C1 segment of cervical spinal cord (tissue), 14 donors: ENCODE measurements at places on chromosomes 1 and 21.
A peak's percentile ranks its signal among the peaks of the same experiment; 100 is the strongest.

DNA sequence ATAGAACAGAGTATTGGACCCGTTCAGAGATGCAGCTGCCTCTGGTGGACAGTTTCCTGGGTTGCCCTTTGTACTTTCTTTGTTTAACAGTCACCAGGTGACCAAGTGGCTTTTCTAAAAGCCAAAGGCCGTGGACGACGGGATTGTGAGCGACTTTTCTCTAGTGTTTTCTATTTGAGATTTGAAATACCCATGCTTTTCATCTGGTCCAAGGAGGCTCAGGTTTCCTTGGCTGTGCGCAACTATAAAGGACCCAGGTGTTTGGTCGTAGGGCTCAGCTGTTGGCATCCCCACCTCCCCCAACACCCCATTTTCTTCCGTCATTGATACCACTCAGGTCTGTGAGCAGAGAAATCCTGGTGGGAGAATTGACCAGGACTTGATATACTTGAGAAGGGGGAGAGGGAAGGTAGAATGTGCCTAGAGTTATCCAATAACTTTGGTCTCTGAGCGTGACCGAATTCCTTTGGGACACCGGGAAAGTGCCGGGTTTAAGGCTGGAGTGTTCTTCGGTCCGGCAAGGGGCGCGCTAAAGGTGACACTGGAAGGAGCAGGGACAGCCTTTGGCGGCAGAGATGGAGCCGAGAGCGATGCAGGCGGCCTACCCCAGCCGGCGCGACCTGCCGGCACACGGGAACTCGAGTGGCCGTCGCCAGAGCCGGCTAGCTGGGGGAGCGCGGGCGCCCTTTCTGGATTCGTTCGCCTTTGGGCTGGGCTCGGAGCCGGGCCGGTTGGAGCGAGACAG lies 83.4 kb upstream of the BMP8A start:
- DNase-seq = no peak

DNA sequence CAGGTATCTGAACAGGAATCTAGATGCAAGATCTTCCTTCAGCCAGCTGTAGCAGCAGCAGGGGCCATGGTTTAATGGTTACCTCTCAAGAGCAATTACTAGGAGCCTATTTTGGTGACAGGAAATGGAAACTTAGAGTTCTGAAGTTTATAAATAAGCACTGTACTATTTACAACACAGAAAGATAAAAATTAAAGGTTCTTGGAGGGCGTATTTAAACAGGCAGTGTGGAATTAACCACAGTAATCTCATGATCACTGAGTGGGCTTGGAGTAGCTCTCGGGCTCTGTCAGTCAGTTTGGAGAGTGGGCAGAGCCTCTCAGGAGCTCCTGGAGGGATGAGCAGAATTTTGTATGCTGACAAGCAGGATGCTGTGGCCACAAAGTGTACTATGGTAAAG lies 10.2 kb upstream of the FCRL5 start:
- no peak for DNase-seq

DNA sequence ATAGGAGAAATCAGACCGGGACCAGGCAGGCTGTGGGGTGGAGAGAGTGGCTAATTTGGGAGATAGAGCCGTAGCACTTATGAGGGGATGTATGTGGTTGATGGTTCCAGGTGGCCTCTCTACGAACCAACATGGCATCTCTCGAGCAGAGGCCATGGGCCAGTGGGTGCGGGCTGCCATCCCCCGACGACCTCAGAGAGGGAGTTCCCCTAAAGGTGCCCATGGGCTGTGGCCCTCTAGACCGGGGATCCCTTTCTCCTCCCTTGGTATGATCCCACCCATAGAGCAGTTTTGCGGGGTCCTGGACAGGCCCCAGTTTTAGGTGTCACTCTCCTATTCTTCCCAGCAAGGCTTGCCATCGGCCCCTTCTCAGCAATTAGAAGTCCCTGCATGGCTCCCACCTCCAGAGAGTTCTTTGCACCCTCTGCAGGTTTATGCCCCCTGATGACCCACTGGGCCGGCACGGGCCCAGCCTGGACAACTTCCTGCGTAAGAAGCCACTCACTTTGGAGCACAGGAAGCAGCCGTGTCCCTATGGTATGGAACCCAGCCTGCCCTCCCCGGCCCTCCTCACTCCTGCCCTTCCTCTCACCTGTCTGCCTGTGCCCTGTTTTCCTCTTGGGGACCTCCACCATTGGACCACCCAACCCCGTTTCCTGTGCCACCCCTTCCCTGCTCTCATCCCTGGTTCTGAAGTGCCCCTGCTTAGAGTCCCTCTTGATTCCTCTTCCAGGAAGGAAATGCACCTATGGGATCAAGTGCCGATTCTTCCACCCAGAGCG lies 7.8 kb downstream of the ZC3H12A start:
- no peak for DNase-seq

GRCh38 chr1:115976921-115977498 lies 697 bp downstream of the SLC22A15 start:
- DNase-seq = peak; percentile 67

DNA sequence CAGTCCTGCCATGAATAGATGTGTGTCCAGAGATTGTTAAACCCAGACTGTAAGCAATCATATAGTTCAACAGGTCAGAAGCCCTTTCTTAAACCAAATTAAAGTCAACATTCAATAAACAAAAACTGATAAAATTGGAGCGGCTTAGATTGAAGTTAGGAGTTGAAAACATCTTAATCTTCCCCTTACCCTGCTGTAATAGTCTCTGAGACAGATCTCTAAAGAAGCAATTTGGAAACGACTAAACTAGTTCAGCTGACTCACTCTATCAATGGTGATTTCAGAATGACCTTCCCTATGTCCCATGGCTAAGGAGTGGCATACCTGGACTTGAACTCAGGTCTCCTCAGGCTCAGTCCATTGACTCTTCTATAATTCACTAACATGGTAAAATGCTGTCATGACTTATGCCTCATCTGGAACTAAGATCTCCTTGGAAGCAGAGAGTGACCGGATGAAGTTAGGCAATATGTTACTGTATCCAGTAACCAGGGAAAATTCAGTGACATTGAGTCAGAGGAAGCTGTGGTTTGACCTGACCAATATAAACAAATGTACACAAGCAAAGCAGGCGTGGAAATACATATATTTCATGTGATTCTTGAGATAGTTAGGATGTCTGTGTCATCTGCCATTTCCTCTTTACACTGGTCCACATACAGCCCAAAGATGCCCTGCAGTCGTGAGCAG lies 30.1 kb downstream of the SGIP1 start:
- no peak for DNase-seq

GRCh38 chr21:44549525-44550211 lies 1.6 kb downstream of the KRTAP10-2 start:
- no peak for DNase-seq

DNA sequence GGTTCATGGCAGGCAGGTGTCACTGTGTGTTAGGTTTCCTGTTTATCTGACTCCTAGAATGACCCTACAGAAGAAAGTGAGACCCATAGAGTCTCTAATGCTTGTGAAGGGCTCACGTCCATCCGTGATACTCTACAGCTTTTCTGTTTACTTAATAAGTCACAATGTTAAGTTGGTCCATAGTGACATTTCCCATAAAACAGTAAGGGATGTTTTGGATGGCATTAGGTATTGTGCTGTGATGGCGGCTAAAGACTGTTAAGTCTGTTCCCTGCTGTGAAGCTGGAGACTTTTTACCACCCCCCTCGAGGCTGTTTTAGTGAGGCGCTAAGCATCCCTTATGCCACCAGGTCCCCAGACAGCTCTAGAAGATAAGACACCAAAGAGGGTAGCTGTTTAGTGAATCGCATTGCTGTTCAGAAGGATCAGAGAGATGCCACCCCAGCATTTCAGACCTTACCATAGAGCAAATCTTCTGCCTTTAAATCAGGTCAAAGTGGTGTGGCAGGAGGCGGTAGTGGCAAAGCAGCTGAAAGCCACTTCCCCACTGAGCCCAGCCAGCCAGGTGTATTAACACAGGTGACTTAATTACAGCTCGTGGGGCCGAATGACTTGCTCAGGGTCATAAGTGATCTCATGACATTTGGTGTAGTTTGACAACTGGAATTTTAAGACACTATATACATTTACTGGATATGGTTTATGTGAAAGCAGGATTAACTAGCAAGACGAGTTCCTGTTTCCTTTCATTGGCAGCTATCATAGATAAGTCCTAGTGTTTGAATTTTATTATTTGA lies 25.0 kb downstream of the SLC37A1 start:
- DNase-seq = no peak

- no peak for DNase-seq
Observed at GRCh38 chr1:51072043-51072439, 30.0 kb upstream of the C1orf185 start.

DNA sequence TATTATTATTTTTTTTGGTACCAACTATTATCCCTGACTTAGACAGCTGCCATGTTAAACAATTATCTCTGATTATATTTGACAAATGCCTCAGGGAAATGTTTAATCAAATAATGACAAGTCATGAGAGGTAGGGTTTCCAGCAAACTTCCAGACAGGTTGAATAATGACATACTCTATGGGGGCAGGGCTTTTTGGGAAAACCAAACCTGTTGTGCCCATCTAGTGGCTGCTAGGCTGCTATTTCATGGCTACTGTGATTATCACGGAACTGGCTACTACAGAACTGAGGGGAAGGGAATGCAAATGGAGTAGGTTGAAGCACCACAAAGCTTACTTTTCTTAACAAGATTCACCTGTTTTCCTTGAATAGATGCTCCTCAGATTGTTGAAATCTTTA lies 77.6 kb downstream of the DUSP10 start:
- no peak for DNase-seq

DNA sequence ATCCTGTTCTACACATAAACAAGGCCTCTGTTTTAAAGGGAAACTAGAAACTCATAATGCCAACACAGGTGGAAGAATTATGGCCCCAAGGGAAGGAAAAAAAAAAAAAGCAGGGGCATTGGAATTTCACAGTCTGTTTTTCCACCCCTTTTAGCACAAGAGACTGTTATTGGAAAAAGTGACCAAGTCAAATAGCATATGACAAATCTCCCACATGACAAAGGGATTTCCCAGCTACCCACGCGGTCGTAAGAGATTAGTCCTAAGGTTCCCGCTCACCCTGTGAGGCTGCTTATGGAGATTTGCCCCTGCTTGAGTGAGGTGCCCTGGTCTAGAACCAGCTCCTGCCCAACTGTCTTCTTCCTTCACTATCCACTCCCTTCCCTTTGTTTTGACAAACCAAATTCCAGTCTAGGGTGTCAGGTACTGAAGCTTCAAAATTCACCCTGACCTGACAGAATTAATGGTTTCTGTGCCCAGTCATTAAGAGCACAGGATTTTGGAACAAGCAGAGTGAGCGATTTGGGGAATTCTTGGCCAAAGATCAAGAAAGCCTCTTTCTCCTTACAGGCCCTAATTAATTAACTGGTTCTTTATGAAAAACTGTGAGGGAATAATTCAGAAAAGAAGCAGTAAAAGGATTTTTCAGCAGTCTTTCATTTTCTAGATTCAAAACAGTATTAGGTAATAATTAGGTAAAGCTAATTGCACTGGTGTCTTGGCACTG lies 107.3 kb downstream of the NMNAT2 start:
- no peak for DNase-seq

- no peak for DNase-seq
Observed at GRCh38 chr1:102942324-102942723, 166.0 kb downstream of the COL11A1 start.

DNA sequence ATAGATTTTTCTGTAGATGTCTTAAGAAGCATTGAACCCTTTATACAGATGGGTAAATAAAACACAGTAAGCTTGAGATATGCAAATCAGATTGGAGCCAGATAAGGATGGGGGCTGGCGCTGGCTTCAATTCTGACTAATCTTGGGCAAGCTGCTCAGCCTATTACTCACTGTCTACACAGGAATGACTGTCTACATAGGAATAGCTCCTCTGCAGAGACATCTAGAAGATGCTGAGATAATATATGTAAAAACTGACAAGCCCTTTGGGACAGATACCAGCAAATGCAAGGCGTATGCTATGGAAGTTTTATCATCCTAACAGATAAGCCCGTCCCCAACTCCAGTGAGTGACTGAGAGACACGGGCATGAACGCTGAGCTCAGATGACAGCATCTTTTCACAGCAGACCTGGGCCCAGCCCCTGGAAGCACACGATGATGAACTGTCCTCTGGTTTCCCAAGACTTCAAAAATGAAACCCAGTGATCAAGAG lies 1.7 kb downstream of the CLDN14 start:
- no peak for DNase-seq

DNA sequence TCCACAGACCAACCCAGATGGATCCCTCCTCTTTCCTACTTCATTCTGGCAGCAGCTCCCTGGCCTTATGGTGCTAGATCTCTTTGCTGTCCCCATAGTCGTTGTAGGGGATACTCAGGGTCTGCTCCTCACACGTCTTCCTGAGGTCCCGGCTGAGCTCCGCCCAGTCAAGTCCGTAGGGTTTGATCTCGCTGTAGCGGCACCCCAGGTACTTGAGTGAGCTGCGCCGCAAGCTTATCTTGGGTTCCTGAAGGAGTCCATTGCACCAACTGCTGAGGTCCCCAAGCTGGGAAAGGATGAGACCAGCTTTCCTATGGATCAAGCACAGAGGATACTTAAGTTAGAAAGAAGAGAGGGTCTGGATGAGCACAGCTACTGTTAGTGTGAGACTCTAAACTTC lies 300.3 kb downstream of the ASTN1 start:
- DNase-seq = no peak

DNA sequence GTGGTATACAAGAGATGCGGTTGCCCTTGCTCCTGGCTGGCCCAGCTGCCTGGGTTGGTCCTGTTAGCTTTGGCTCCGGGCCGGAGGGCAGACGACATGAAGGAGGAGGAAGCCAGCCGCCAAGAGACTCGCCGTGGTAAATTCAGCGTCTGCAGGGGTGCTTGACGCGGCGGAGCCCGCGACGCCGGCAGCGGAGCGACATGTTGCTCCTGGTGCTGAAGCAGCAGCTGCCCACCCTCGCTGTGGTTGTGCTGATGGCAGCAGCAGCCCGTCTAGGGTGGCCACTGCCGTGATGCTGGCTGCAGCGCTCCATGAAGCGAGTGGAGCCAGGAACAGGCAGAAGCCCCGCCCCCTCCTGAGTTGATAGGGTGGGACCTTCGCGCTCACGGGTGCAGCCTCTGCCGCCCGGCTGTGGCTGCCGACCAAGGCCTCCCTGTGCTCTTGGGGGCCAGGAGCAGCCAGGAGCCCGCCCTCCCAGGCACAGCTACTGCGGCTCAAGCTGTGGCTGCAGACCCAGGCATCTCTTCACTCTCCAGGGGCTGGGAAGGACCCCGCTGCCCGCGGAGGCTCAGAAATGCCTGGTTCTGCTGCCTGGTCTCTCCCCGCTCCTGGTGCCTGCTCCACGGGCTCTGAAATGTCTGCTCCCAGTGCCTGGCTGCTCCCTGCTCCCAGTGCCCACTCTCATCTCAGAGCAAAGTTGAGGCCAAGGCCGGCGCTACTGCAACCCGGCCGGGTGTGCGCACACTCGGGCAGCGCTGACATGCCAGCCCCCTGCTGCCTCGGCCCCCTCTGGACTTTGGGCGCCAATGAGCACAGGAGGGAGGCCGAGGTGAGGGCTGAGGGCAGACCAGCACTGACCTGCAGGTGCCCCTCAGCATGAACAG lies 4.4 kb upstream of the ZNF692 start:
- peak; percentile 93 for DNase-seq

- DNase-seq = no peak
Observed at GRCh38 chr1:67647814-67648358, 37.1 kb upstream of the GADD45A start.
